ENCODE measurements at places on chromosomes 12 and 14. TPM values are rescaled to one million over a fixed set of nuclear protein-coding genes. Genes with fewer than 3 reads are reported as not detected.

SYCP3 gene
- total RNA-seq: 0.33 TPM

CCDC197 gene
- total RNA-seq: not detected

PRH2 gene
- total RNA-seq: not detected

GPN3 gene
- total RNA-seq: 11.5 TPM

SERPINA9 gene
- total RNA-seq: not detected

TAS2R9 gene
- not detected for total RNA-seq

ABCC9 gene
- total RNA-seq: 46.0 TPM

GPHB5 gene
- not detected for total RNA-seq

TMEM132D gene
- total RNA-seq: not detected

ADAM21 gene
- 0.86 TPM for total RNA-seq

MIP gene
- total RNA-seq: 0.13 TPM

SERPINA1 gene
- not detected for total RNA-seq

COX8C gene
- not detected for total RNA-seq

IL22 gene
- not detected for total RNA-seq

TAS2R50 gene
- total RNA-seq: 2.9 TPM

SLCO1B1 gene
- total RNA-seq: not detected

IGF1 gene
- 0.39 TPM for total RNA-seq

RND1 gene
- total RNA-seq: 0.26 TPM

SYT1 gene
- 25.2 TPM for total RNA-seq

PLBD1 gene
- total RNA-seq: 0.86 TPM
